GM19239 (cell line): ENCODE measurements at places on chromosomes 6 and 20.

DNA sequence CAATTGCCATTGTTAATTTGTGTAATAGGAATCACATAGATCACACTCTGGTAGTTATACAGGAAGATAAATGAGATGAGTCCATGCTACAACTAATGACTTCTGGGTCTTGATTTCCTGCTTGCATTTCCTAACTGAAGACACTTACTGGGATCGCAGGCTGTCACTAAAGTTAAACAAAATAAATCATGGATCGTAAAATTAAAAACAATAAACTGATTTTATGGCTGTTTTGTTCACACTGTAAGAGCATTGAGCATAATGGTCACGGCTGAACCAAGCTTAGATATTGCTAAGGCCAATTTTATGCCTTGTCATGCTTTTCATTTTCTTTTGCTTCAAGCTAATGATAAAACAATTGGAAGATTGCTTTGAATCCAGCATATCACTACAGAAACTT lies 332.5 kb upstream of the CITED2 start:
- no peak for DNase-seq

GRCh38 chr6:3301506-3301905 lies 42.8 kb downstream of the PSMG4 start:
- no peak for DNase-seq

- DNase-seq = no peak
These were observed 58.0 kb downstream of the TBXT start for GRCh38 chr6:166109608-166110007.

GRCh38 chr6:161255518-161255917 lies 18.3 kb downstream of the AGPAT4 start:
- DNase-seq = no peak

DNA sequence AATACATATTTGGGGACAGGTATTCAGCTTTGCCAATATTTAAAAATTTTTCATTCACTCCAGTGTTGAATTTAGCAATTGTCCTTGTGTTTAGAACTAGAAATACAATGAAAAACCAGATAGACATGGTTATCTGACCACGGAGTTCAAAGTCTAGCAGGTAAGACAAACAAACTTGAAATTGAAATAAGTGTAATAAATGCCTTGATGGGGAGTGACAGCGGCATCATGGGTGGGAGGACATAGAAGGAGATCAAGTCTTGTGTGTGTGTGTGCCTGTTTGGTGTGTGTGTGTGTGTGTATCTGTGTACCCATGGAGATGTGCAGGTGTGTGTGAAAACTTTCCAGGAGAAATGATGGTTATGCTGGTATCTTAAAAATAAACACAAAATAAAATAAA lies 750.0 kb upstream of the CITED2 start:
- DNase-seq = no peak

- no peak for DNase-seq
These were observed 38.5 kb upstream of the GPR6 start for GRCh38 chr6:109939654-109940053.

- DNase-seq = no peak
These were observed 80.6 kb downstream of the IRAK1BP1 start for GRCh38 chr6:78947962-78948361.

- no peak for DNase-seq
These were observed 121.0 kb downstream of the BTBD9 start for GRCh38 chr6:38518511-38519304.

GRCh38 chr20:35743693-35744491 lies 1.8 kb upstream of the RBM39 start:
- DNase-seq = no peak

- DNase-seq = no peak
These were observed 107.9 kb downstream of the EPM2A start for GRCh38 chr6:145627451-145627850.

DNA sequence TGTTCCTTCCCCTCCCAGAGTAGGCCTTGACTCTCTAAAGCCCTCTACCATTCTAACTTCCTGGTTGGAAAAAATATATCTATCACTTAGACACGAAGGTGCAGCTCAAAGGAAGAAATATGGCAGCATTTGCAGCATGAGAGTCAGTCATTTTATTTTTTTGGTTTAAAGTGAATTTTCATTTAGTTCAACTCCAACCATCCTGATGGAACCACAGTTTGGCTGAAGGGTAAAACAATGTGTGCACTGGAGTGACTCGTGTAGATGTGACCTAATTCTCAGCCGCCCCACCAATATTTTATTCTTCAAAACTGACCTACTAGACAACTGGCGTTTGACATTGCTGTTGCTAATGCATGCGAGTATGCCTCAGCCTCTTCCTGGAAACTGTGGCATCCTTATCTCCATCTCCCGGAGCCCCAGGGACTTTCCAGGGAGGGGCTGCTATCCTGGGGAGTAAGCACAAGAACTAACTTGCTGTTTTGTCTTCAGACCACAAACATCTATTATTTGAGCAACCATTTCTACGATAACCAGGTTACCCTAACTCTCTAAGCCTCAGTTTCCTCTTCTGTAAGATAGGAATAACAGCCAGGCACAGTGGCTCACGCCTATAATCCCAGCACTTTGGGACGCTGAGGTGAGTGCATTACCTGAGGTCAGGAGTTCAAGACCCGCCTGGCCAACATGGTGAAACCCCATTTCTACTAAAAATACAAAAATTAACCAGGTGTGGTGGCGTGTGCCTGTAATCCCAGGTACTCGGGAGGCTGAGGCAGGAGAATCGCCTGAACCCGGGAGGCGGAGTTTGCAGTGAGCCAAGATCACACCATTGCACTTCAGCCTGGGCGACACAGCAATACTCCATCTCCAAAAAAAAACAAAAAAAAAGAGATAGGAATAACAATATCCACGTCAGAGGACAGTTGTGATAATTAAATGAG lies 148.7 kb upstream of the JARID2 start:
- DNase-seq = no peak

- no peak for DNase-seq
These were observed 99.4 kb upstream of the ADTRP start for GRCh38 chr6:11878029-11878428.

DNA sequence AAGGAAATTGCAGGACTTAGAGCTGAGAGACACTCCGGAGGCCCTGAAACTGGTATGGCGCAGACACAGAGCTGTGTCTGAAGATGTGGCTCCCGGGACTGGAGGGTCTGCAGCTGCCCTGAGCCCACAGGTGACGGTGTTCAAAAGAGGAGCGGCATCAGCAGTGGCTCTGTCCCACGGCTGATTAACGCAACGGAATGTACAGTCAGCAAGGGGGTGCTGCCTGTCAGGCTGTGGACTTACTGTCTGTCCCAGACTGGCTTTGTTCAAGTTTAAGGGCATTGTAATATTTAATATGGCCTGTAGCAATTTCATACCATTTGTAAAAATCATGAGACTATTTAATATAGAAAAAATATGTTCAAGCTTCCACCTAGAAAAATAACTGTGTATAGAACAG lies 228.0 kb upstream of the TAB2 start:
- DNase-seq = no peak

DNA sequence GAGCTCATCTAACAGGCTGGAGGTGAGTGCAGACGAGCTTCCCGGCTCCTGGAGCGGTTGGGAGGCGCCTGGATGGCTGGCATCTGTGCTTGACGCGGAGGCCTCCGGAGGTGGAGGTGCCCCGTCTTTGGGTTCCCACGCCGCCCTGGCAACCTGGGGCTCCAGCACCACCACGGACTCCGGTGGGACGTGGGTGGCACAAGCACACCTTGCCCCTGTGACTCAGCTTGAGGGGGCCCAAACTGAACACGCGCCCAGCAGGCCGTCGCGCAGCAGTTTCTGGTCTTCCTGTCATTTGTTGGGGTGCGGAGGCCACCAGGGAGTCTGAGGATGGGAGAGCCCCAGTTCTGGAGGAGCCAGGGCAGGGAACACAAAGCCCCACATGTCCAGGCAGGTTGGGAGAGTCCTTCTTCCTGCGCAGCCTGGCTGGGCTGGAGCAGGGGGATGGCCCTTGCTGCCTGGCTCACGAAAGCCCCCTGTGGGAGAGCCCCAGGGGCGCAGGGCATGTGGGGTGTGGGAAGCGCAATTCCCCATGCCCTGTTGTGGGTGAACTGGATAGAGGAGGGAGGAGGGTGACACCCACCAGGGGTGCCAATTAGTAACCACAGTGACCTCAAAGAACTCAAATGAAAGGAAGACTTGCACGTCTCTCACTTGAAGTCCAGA lies 1378.6 kb upstream of the DEFB115 start:
- no peak for DNase-seq

DNA sequence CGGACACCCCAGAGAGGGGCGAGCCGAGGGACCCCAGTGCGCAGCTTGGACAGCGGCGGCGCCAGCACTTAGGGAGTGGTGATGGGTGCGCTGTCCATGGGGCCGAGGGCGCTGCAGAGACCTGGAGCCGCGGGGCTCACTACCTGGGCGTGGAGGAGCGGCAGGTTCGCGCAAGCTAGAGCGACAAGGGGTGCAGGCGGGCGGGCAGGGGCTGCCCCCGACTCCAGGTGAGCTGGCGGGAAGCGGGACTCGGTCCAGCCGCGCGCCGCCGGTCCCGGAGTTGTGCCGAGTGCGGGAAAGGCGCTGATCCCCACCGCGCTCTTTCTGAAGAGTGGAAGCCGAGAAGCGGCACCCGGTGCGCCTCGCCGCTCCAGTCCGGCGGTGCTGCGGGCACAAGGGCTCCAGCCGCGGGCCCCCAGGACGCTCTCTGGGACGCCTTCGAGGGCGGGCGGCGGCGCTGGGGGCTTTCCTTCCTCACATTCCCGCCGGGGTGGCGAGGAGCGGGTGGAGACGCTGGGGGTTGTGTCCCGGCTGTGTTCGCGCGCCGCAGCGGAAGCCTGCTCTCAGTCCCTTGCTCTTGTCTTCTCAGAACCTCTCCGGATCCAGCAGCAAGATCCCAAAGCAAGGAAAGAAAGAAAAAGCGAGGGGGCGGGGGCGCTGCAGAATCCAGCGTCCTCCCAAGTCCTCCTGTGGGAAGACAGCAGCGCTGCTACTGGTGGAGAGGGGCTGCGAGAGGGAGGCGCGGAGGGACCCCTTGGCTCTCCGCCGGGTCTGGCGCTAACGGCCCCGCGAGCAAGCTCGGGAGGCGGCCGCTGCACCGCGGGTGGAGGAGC lies at the start of gene B3GAT2:
Gene B3GAT2 (minus strand): TSS at position 610 of the 833 bp plus-strand sequence. CDS start 631 bp downstream, outside the sequence.
- no peak for DNase-seq

GRCh38 chr6:159815410-159815809 lies 15.3 kb downstream of the PNLDC1 start:
- no peak for DNase-seq

- no peak for DNase-seq
These were observed 161.0 kb downstream of the GJA1 start for GRCh38 chr6:121596441-121596840.

- DNase-seq = no peak
These were observed 64.1 kb downstream of the C6orf118 start for GRCh38 chr6:165245287-165245686.

DNA sequence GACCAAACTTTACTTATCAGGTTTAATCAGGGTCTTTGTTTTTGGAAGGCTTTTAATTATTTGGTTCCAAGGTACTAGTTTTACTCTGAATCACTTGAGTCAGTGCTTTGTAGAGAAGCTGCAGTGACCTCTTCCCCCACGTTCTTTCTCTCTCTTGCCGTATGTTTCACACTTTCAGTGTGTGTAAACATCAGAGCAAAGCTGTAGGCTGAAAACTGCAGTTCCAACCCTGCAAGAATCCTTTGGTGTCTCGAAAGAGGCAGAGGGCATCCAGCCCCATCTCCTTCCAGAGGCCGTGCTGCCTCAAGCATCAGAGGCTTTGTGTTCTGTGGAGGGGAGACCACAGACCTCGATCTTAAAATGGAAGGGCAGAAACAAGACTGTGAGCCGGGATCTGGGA lies 42.1 kb downstream of the CFAP61 start:
- DNase-seq = no peak

GRCh38 chr20:63653974-63654668 lies 897 bp upstream of the STMN3 start:
- DNase-seq = no peak

- no peak for DNase-seq
These were observed 171.0 kb downstream of the TBC1D7 start for GRCh38 chr6:13157293-13157692.

DNA sequence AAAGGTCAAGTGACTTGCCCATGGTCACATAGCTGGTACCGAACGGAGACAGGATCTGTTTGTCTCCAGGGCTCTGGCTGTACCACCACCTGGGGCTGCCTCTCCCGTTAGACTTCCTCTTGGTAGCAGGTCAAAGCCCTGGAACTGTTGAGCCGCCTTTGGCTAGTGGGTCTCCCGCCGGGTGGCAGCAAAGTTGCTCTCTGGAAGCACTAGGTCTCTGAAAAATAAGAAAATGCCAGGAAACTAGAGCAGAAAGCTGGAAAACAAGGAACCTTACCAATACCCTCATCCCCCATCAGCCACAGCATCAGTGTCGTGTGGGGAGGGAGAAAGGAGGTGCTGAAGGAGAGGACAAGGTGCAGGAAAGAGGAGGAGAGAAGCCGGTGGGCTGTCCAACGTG lies 291.0 kb upstream of the SUPT3H start:
- no peak for DNase-seq

GRCh38 chr6:43616725-43617472 lies 12.2 kb downstream of the GTPBP2 start:
- DNase-seq = no peak

GRCh38 chr6:159229651-159230051 lies 60.5 kb downstream of the FNDC1 start:
- no peak for DNase-seq

GRCh38 chr6:98044791-98045470 lies 761.9 kb upstream of the MMS22L start:
- no peak for DNase-seq

DNA sequence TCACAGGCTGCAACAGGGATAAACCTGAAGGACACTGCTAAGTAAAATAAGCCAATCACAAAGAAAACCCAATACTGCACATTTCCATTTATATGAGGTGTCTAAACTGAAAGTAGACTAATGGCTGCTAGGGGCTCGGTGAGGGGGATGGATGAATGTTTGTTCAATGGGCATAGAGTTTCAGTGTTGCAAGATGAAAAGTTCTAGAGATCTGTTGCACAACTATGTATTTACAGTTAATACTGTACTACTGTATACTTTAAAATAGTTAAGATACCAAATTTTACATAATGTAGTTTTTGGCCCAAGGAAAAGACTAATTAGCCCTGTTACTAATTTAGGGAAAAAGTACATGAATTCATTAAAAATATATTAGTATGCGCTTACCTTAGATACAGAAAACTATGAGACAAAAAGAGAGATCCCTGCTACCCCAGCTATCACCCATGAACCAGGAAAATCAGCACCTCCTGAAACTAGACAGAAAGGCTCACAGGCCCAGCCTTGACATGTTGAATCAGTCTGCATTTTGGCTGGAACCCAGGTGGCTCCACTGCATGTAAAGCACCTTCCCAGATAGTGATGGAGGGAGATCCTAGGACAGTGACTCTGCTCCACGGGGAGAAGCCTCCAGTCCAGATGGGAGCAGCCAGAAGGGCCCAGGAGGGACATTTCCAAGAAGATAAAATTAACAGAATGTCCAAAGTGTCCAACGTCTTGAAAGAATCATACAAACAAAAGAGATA lies 16.1 kb downstream of the HLA-F start:
- DNase-seq = no peak

- DNase-seq = no peak
These were observed 1.5 kb upstream of the TMEM200A start for GRCh38 chr6:130364224-130364780.
